ENCODE measurements at places on chromosomes 2 and 18. TPM values are rescaled to one million over a fixed set of nuclear protein-coding genes. Genes with fewer than 3 reads are reported as not detected.

- no peak for DNase-seq
These were observed 34.8 kb upstream of the ITGAV start for GRCh38 chr2:186554850-186555671.

DNA sequence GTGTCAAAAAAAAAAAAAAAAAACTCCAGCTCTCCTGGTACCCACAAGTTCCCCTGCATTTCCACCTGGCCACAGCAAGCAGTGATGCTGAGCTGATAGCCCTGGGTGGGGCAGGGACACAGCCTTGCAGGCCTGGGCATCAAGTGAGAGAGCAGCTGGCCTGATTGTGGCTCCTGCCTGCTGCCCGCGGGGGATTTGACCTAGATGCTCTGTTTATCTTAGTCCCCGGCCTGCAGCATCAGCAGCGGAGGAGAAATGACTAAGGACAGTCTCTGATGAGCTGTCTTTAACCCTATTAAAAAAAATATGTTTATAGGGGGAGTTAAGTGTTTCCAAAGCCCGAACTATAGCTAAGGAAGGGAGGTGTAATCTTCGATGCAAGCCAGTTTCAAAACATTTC, 102.6 kb downstream of the MTCL1 start:
- DNase-seq: peak; percentile 43

DNA sequence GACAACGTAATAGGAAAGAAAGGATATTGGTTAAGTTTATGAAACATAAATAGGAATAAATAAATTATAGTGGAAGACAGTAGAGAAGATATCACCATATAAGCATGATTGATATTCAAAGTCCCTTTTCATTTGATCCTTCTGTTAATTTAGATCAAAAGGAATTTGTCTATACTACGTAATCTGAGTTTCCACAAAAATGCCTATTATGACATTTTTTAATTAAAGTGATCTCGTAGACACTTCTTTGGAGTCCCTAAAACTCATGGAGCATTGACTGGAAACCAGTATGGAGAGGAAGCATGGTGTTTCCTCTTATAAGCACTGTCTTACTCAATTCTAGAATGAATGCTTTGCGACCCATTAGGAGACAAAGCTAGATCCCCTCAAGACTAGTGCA, 411.4 kb upstream of the SPHKAP start:
- DNase-seq: no peak

LBX2 gene
- 1.4 TPM for total RNA-seq

DNA sequence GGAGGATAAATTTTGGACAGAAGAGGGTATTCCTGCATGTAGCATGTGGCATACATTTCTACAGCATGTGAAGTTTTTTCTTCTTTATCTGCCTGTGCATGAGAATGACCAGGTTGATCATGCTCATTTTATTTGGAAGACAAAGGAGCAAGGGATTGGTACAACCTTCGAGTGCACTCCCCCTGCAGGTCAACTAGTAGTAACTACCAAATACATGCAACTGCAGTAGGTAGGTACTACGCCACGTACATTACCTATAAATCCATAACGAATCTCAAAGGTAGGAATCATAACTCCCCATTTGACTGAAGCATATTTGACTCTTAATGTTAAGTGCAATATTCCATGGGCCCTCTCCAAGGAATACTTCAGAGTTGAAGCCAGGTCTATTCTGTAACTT, 763.9 kb downstream of the TSN start:
- no peak for DNase-seq

KLHL41 gene
- total RNA-seq: 4.3 TPM

DNA sequence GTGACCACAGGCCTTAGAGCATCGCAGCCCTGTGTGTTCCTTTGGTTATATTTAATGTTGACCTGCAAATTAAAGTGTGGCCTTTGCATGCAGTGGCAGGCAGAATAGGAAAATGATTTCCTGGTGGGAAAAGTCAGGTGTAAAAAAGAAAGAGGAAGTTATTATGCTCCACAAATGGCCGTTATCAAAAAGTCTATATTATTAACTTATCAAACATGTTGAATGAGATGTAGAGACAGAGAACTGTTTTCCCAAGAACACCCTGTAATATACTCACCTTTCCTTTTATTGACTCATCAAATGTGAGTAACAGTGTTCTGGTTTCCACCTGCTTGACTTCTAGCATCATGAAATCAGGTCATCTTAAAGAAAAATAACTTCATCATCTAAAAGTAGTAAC, 35.3 kb downstream of the MEIS1 start:
- no peak for DNase-seq

GRCh38 chr2:22276696-22277095, 1108.3 kb upstream of the KLHL29 start:
- no peak for DNase-seq

GRCh38 chr2:29530281-29530680, 391.1 kb downstream of the ALK start:
- DNase-seq: no peak

GRCh38 chr2:29055601-29056000, 18.7 kb downstream of the PCARE start:
- no peak for DNase-seq
